ENCODE measurements at places on chromosomes 5 and 9.

DNA sequence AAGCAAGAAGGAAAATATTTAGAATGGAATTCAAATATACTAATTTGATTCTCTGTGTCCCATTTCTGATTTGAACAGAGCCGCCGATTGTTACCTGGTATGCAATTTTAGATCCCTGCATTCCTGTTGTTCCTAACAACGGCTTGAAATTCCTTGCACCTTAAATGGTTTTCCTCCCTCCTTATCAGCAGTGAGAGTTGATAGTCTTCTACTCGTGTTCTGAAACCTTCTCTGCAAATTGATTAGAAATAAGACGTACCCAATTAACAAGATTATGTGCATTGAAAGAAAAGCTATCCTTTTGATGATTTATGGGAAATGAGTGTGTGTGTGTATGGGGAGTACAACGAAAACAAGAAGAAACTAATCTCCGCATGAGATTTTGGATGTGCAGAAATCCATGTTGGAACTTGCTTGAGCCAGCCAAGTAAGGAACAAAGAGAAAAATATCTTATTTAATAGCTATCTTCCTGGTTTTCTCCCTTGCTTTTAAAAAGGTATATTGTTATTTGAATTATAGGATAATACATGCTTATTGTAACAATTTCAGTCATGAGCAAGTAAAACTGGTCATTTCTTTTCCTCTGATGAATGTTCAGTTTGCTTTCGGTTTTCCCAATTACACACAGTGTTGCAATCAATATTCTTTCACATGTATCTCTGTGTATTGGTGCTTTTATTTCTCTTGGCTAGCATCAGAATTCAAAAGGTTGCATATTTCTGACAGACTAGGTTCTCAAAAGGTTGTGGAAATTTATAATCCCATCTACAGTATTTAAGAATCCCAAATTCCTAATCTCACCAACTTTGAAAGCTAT lies 211.1 kb upstream of the ACTBL2 start:
- DNase-seq: no peak

DNA sequence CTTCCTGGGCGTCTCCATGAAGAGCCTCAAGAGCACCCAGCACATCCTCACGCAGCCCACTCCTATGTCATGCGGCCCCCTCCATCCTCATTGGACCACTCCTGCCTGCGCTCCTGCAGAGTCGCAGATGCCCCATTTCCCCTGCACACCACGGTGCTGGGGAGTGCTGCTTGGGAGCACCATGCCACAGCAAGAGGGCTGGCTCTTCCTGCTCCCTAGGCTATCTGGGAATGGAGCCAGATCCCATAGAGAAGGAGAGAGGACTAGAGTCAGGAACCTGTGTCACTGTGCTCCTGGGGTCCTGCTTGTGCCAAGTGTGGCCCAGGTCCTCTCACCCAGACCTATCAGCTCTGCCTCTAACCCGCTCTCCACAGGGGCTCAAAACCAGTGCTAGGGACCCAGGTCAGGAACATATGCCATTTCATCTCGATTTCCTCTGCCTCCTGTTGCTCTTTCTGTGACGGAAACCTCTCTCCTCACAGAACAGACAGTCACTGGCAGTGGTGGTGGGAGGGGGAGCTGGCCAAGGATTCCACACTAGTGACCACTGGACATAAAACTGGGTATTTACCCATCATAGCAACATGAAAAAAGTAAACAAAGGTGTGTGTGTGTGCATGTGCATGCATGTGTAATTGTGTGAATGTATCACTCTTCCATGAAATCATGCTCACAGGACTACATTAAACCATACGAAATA lies 178.4 kb downstream of the TTLL11 start:
- no peak for DNase-seq

DNA sequence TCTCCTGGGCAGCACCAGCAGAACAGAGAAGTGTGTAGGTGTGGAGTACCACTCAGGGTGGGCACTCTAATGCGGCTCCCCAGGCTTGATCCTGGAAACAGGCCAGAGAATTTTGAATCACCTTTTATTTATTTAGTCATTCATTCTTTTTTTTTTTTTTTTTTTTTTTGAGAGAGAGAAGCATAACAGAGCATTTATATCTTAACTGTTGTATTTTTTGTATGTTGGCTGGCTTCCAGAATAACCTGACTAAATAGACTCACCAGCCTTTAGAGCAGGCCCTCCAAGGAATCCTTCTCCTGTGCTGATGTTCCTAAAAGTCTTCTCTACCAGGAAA lies 153.4 kb downstream of the PIK3R1 start:
- no peak for DNase-seq

DNA sequence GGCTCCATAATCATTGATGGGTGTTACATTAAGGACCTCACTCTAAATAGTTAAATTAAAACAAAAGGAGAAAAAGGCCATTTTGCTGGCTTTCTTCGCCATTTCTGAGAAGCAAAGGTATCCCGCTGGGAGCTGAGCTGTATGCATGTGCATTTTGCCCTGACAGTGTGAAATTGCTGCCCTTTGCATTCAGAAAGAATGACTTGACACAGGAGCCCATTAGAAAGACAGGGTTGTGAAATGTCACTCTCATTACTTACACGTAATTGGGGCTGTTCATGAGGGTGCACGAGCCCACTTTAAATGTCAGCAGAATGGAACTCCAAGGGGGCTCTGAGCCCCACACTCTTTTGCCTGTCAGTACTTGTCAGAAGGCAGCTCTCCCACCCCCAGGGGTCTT lies 85.0 kb downstream of the SEMA4D start:
- DNase-seq: no peak

GRCh38 chr5:59829386-59829785 lies 64.1 kb downstream of the PDE4D start:
- no peak for DNase-seq

- no peak for DNase-seq
Observed at GRCh38 chr9:82126256-82126655, 137.7 kb downstream of the SPATA31D1 start.

- DNase-seq: no peak
Observed at GRCh38 chr5:181035991-181036815, 3.9 kb upstream of the BTNL9 start.

- no peak for DNase-seq
Observed at GRCh38 chr5:59799668-59800346, 93.7 kb downstream of the PDE4D start.

DNA sequence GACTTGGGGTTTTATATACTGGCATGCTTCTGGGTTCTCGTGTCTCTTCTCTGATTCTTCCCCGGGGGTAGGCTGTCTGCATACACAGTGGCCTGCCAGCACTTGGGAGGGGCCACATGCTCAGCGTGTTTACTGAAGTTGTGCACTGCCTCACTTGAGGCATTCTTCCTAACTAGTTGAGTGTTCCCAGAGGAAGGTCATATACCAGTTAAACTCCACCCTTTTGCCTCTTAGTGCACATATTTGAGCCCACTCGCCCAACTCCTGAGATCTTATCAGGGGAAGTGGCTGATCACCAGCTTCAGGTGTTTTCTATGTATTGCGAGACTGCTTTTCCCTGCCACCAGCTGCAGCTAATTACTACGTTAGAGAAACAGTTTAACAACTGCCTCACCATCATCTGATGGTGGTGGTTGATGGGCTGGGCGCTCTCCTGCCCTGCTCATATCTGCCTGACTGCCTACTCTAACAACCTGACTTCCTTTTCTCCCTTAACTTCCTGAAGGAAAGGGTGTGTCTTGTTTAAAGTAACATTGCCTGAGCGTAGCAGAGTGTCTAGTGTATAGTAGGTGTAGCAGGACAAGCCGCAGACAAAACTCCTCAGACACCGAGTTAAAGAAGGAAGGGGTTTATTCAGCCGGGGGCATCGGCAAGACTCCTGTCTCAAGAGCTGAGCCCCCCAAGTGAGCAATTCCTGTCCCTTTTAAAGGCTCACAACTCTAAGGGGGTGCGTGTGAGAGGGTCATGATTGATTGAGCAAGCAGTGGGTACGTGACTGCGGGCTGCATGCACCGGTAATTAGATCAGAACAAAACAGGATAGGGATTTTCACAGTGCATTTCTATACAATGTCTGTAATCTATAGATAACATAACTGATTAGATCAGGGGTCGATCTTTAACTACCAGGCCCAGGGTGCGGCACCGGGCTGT lies 60.1 kb upstream of the CLINT1 start:
- no peak for DNase-seq

GRCh38 chr5:174291162-174291561 lies 245.7 kb downstream of the NSG2 start:
- DNase-seq: peak; percentile 31

- DNase-seq: no peak
Observed at GRCh38 chr5:17805227-17805825, 171.1 kb downstream of the TAF11L14 start.

GRCh38 chr5:150582241-150583109 lies 58.0 kb upstream of the SYNPO start:
- no peak for DNase-seq

GRCh38 chr5:15354021-15354420 lies 146.0 kb upstream of the FBXL7 start:
- no peak for DNase-seq

DNA sequence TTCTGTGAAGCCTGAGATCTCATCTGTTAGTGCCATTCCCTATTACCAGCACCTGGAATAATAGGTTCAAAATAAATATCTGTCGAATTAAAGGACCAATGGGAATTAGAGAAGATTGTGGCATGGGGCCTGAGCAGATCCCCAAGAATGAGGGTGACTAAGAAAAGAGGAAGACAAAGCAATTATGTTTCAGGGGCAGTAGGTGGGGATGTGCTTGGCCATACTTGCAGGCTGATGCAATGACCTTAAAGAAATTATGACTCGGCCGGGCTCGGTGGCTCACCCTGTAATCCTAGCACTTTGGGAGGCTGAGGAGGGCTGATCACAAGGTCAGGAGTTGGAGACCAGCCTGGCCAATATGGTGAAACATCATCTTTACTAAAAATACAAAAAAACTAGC lies 562.8 kb downstream of the PTPRD start:
- DNase-seq: no peak

DNA sequence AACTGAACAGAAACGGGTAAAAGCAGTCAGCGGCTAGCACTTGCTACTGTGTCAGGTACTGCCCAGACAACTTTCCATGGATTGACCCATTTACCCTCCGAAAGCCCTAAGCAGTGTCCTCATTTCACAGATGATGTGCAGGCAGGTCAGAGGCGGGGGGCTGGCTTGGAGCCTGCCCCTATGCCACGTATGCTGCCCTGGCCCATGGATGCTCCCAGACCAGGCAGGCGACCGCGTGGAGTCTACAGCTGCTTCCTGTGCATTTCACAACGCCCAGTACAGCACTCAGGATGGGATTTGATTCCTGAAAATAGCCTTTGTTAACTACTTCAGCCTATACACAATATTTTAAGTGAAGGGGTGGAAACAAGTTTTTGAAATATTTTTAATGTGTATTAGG lies 202.9 kb downstream of the NXNL2 start:
- no peak for DNase-seq

- DNase-seq: no peak
Observed at GRCh38 chr5:2283481-2284045, 400.8 kb upstream of the IRX4 start.

GRCh38 chr5:156783092-156783491 lies 67.0 kb upstream of the PPP1R2B start:
- no peak for DNase-seq

DNA sequence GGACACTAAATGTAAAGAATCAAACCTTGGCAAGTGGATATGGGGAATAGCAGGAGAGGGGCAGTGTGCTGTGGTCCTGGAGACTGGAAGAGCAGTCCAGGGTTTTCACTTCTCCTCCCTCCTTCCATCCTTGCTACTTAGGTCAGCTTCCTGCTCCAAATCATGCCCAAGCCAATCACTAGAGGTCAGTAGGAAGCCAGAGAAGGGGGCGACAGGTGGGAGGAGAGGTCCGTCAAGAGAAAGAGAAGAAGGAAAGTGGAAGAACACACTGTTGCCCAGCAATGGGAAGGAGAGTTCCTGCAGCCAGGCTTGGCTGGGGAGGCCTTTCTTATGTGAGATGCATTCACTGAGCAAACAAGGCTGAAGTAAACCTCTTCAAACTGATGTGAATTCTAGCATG lies 289.6 kb downstream of the DTWD2 start:
- DNase-seq: no peak

DNA sequence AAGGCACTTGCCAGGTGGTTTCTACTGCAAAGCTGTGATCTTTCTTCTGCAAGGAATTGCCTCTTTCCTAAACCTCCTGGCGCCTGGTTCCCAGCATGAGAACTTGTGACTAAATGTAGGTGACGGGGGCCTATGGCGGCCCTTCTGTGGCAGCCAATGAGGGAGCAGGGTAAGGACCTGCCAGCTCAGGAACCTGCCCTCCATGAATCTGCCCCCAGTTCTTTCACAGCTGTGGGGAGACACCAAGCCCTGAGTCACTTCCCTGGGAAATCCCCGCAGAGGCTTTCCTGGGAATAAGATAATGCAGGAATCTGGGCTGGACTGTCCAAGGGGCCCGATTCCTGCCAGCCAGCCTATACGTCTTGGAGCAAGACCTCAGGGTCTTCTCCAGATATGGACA lies 56.7 kb upstream of the CTNNA1 start:
- no peak for DNase-seq

- no peak for DNase-seq
Observed at GRCh38 chr9:83536332-83536731, 1.9 kb downstream of the FRMD3 start.

- DNase-seq: no peak
Observed at GRCh38 chr5:125249400-125249799, 503.0 kb upstream of the ZNF608 start.

DNA sequence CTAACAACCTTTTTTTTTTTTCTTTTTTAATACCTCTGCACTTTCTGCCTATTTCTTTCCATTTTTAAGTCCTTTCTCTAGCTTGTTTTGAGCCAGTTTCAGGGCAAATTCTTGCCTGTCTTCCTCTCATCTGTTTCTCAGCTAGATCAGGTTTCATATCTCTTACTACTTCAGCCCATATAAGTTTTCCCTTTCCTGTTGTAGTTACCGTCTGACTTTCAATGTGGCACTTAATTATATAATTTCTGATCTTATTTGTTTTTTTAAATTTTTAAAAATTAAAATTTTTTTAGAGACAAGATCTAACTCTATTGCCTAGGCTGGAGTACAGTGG lies 104.7 kb upstream of the ELL2 start:
- DNase-seq: no peak

DNA sequence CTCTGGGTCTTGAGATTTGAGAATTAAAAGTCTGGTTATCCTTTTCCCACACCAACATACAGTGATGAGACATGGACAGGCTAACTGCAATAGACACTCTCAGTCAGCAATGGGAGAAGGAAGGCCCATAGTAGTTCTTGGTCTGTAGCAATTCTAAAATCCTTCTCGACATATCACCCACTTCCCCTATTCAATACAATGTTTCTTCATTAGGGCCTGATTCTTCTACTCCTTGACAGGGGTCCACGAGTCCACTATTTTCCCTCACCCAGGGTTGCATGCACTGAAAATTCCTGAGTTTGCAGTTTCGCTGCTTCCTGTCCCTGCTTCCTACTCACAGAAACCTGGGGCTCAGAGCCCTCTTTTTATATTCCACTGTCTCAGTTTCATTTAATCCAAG lies 402.8 kb downstream of the MAT2B start:
- DNase-seq: no peak
